ENCODE measurements at places on chromosomes 12 and 14.

- DNase-seq = no peak
Observed at GRCh38 chr12:91413581-91414546, 231.2 kb upstream of the DCN start.

GRCh38 chr12:57001448-57001906 lies 4.9 kb downstream of the ZBTB39 start:
- DNase-seq = peak; percentile 85

DNA sequence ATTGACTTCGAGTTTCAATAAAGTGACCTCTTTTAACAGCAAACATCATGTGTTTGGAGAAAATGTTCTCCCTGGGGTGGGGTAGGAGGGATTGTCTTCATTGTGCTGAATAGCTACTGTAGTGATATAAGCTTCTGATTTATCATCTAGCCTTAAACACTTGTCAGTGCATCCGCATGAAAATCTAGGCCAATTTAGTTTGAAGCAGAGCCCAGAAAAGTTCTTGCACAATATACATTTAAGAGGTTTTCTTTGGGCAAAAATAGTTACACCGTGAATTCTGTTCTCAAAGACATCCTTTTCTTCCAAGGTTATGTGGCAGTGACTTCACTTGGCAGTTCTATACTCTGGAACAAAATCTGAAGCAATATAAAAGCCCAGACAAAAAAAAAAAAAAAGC lies 136.0 kb upstream of the IFNG-AS1 start:
- no peak for DNase-seq

- DNase-seq = no peak
Observed at GRCh38 chr14:65993996-65994395, 492.2 kb upstream of the CCDC196 start.

DNA sequence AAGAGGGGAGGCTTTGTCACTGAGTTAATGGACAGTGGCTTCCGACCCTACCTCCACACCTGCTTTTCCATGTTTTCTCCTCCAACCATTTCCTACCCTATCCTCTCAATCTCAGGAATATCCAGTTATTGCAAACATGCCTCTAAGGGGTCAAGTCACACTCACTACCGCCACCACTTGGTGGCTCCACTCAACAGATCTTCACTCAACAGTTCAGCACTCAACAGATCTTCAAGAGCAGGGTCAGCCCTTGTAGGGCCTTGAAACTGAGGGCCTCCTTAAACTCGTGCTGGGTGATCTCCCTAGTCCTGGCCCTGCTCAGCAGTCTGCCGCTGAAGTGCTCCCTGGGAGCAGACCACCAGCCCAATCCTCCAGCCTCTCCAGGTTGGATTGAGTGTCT lies 14.2 kb downstream of the ZNF641 start:
- DNase-seq = no peak

GRCh38 chr12:82832096-82832495 lies 145.4 kb downstream of the TMTC2 start:
- no peak for DNase-seq

- DNase-seq = peak; percentile 51
Observed at GRCh38 chr12:113271853-113272561, 50.7 kb downstream of the TPCN1 start.

DNA sequence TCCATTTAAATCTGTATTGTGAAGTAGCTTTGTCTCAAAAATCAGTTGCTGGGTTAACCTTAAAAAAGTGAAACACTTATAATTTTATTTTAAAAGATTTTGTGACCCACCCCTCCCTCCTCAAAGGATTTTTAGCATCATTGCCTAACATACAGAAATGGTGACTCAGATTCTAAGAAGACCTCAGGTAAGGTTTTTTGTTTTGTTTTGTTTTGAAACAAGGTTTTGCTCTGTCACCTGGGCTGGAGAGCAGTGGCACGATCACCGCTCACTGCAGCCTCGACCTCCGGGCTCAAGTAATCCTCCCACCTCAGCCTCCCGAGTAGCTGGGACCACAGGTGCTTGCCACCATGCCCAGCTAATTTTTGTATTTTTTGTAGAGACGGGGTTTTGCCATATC lies 74.2 kb downstream of the GNS start:
- DNase-seq = no peak

- no peak for DNase-seq
Observed at GRCh38 chr12:52798671-52799504, 3.0 kb upstream of the KRT3 start.

DNA sequence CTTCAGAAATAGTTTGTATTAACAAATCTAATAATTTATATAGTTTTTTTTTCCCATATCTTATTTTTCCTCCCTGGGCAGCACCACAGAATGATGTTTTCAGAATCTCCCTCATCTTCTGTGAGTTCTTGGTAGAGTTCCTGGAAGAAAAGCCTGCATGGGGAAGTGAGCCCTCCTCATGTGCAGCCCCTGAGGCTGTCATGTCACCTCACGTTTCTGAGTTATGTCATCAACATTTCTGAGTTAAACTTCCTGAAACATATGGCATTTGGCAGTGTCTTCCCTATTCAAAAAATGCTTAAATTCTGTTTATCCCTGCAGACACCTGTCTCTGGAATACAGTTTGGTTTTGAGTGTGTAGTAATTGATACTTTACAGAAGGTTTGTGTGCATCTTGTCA lies 979.0 kb downstream of the TMEM121 start:
- DNase-seq = no peak

- DNase-seq = no peak
Observed at GRCh38 chr14:61733972-61734371, 28.2 kb upstream of the SNAPC1 start.

- no peak for DNase-seq
Observed at GRCh38 chr12:16573398-16574077, 32.4 kb downstream of the LMO3 start.

- DNase-seq = no peak
Observed at GRCh38 chr14:84468153-84468552, 1061.8 kb upstream of the FLRT2 start.

DNA sequence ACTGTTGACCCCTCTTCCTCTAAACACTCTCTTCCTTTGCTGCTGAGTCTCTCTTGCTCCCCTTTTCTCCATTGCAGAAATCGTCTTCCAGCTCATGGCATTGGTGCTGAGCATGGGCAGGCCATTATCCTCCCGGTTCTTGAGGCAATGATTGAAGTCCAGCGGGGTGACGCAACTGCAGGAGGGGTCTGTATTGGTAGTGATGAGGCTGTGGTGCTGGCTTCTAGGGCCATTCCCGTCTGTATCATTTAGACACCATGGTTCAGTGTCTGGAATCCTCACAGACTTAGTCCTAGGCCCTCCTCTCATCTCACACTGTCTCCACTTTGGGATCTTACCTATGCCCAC lies 720 bp upstream of the SLC22A17 start:
- no peak for DNase-seq

DNA sequence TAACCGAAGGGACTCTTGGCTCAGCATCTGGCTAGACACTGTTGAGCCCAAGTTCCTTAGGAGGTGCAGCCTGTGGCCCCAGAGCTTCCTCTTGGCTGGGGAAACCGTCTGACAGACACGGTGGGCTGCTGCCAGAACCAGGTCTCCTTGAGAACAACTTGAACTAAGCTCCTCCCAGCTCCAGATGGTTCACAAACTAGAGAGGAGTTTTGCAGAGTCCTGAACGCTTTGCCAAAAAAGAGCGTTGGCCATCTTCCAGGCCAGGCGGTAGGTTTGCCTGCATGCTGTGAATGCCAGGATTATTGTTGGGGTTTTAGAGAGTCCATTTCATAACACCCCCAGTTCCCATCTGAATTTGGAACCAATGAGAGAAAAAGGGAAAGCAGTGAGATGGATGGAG lies 399.8 kb downstream of the RGS6 start:
- DNase-seq = no peak

GRCh38 chr12:52686063-52686462 lies 5.9 kb upstream of the KRT1 start:
- no peak for DNase-seq

GRCh38 chr14:99573436-99574098 lies 30.4 kb downstream of the CCDC85C start:
- no peak for DNase-seq

DNA sequence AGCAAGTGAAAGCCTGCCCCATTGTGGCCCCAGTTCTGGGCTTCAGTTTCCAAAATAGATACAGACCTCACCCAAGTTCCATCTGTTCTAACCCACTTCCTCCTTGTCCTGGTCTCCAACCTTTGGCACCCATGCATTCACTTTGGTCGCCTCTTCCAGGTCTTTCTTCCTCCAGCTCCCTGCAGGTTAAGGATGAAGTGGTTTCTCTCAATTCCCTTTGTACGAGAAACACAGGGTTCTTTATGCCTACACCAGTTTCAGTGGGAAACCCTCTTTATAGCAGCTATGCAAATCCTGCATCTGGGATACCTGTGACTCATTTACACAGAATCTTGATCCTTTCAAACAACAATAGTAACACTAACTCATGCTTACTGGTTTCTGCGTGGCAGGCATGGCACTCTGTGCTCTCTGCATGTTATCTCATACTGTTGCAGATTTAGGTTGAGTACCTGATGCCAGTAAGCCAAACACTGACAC lies 110.6 kb upstream of the AMIGO2 start:
- peak; percentile 60 for DNase-seq

GRCh38 chr12:229441-230191 lies 15.7 kb upstream of the SLC6A12 start:
- no peak for DNase-seq

- no peak for DNase-seq
Observed at GRCh38 chr14:95215094-95215725, 57.9 kb upstream of the DICER1 start.

DNA sequence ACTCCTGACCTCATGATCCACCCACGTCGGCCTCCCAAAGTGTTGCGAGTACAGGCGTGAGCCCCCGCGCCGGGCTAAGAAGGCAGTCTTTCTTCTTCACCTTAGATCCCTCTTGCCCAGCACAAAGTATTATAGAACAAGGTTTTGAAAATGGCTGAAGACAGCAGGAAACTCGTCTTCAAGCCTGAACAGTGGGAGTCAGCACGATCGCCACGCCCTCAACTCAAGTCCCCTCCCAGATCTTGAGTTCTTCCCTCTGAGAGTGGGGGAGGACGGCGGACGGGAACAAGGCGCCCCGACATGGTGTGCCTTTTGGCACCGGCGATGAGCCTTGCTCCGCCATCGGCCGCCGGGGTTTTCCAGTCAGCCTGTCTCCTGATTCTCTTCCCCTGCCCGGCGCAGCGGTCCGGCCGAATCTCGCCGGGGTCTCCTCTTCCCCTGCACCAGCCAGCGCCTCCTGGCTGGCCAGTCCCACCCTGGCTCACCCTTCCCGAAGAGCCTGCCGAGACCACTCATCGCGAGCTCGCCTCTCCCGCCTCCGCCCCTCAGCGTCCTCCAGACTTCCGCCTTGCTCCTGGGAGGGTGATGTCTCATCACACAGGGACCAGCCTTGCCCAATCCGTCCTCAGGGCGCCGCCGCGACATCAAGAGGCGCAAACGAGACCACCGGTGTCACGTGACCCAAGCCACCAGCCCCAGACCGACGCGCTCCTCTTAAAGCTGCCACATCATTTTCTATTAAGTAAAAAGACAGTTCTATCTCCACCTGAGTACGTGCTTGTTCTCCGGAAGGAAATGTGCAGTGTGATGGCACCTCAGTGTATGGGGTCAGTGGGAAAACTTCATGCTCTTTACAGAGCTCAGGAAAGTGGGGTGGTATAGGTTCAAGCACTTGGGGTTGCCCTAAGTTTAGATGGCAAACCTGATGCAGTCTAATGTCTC lies at the start of gene CHMP4A:
Gene CHMP4A, minus strand, starts transcription at position 565 of the 942 bp plus-strand sequence. Its CDS starts 49 bp downstream, at position 516.
- peak; percentile 98 for DNase-seq

DNA sequence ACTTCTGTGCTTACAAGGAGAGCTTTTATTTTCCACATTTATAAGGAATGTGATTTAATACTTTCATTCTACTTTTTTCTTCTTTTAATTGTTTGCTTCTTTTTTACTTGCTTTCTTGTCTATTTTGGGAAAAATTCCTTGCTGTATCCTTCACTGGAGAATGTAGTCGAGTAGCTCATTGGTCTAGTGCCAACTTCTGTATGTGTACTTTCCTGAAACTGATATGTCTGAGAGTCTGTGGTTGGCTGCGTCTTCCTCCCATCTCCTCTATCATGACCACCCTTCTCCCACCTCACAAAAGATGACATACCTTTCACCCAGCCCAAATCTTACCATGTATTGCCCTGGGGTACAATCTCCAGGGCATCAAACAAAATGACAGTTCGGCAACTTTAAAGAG lies 51.8 kb downstream of the MSRB3 start:
- no peak for DNase-seq

DNA sequence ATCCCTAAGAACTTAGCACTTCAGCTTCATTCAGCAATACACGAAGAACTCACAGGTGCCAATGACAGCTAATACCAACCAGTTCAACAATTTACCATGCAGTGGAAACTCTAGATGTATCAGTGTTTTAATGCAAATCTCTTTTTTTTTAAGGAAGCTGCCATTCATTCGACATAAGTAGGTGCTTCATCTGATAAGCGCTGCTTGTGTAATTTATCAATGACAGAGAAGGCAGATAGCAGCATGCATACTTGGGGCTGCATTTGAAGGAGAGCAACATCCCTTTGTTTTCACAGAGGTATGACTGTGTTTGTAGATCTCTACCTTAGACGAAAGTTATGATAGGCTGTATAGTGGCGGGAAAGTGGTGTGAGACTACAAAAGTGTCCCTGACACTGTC lies 977.1 kb downstream of the AACS start:
- no peak for DNase-seq

GRCh38 chr12:46263140-46264016 lies 5.5 kb downstream of the SLC38A1 start:
- no peak for DNase-seq

- no peak for DNase-seq
Observed at GRCh38 chr12:29032446-29032845, 116.6 kb upstream of the FAR2 start.

- DNase-seq = no peak
Observed at GRCh38 chr14:41355866-41356265, 250.8 kb upstream of the LRFN5 start.

GRCh38 chr12:24470050-24470449 lies 478.9 kb downstream of the BCAT1 start:
- DNase-seq = no peak

- DNase-seq = no peak
Observed at GRCh38 chr12:91432089-91432488, 249.5 kb upstream of the DCN start.

DNA sequence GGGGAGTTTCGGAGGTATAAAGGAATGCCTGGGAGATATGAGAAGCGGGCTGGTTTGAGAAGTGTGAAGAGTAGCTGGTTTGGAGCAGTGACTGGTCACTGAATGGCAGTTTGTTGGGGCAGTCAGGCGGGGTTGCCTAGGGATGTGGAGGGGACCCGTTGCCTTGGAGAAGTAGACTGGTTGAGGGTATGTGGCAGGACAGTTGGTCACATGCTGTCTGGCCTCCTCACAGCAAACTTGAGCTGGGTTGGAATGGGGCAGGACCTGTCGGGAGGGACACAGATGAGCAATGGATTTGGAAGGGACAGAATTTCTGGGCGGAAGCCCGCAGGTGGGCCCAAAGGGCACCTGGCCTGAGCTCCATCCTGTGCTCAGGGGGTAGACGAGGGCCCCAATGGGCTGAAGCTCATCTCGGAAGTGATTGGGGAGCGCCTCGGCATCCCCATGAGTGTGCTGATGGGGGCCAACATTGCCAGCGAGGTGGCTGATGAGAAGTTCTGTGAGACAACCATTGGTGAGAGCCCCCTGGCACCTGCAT lies 2.2 kb downstream of the GPD1 start:
- no peak for DNase-seq

All from activated CD4-positive, alpha-beta T cell treated with anti-CD3 and anti-CD28 coated beads, Interleukin-2, amount 50 U/mL, for 48 hours (primary cell).